Activated naive CD8-positive, alpha-beta T cell treated with anti-CD3 and anti-CD28 coated beads, Interleukin-2, amount 10 ng/mL, durations not matched to agents 7 days and 5 days (primary cell): ENCODE measurements at places on chromosomes 4 and X. TPM values are rescaled to one million over a fixed set of nuclear protein-coding genes. Genes with fewer than 3 reads are reported as not detected.

- DNase-seq = no peak
These were observed 62.7 kb upstream of the GRID2 start for GRCh38 chr4:92241094-92241493.

DNA sequence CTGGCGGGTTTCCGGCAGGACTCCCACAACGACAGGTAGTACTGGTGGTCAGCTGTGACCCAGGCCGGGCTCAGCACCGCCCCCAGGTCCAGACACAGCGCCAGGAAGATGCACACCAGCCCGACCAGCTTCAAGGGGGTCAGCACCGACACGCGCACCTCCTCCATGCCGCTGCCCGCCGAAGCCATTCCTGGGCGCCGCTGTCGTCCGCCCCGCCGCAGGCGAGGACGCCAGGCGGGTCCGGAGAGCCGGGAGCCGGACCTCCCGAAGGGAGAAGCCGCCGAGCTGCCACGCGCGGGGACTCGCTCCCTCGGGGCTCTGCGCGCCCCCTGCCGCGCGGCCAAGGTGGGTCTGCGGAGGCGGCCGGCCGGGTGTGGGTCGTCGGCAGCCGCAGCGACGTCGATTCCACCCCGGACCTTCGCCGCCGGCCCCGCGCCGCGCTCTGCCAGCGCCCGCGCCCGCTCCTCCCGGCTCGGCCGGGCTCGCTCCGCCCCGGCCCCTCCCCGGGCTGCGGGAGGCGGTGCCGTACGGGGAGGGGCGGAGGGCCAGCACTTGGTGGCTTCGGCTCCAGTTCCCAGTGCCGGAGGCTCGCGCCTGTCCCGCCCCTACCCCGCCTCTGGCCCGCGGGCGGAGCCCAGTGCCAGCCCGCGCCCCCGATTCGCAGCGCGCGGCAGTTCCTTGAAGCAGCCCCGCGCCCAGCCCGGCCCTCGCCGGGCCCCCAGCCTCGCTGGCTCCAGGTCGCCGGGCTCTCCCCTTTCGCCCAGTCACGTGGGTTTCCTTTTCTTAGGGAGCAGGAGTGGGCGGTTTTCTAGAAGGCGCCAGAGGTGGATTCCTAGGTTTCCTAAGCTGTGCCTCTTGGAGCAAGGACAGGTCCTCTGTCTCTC, at the start of gene TMEM47:
TMEM47 (minus strand) TSS at position 444 of the 884 bp plus-strand sequence; CDS start at position 188, 256 bp downstream.
- DNase-seq = no peak

DNA sequence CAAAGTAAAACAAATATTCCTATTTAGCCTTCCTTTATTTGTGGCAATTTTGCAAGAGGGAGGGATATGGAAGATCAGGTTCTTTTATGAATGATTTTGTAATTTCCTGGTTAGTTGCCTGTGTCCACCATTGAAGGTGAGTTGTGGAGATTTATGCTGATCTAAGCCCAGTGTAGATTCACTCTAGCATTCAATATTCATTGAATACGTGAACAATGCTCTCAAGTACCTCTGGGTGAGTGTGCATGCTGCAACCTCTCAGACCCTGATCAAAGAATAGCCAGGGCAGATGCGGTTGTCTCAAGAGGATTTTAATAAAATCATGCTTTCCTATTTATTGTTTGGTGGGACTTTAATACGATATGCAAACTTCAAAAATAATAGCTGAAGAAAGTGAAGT, 628.4 kb downstream of the SPRY1 start:
- no peak for DNase-seq

DNA sequence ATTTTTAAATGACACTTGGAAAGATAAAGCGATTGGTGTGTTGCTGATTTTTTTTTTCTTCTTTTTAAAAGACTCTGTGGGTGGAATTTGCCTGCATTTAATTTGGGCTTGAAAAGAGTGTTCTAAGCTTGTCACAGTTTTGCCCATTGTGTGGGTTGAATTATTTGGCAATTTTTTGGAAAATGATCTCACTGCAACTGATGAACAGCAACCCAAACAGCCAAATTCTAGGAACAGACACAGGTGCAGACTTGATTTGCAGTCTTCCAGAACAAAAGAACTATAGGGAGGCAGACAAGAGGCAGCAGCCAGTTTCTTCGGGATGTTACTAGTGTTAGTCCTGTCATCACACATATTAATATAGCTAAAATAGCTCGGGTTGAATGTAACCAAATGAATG, 40.5 kb downstream of the CASP6 start:
- DNase-seq = no peak

DNA sequence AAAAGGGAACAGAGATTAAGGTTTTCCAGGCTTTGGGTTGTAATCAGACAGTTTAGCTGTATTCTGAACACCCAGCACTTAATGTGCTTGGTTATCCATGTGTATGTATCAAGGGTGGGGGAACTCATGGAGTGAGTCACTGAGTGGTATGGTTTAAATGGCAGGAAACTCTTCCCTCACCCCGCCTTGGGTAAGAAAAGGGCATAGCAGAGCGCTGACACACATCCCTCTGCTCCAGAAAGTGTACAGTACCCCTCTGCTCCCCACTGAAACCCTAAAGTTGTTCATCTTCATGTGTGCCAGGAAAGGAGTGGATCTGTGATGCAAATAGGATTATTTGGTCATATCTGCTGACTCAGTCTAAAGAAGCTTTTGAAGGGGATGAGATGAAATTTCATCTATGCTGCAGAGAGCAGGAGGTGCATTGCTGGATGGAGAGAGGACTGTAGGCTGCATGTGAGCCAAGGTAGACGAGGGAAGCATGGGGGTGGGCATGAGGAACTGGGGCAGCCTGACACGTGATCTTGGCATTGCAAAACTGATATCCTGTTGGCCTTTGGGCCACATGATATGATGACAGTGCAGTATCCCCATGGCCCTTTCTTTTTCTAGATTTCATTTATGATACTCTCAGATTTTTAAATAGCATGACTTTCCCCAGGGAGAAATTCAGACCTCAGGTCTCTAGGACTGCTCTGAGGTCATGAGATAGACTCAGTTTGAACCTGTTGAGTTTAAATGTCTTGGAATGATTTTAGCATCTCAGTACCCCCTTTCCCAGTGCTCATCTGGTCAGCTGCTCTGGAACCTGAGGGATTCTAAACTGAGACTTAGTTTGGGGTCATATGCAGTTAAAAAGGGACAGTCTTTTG, 84.8 kb downstream of the TMEM164 start:
- no peak for DNase-seq

DNA sequence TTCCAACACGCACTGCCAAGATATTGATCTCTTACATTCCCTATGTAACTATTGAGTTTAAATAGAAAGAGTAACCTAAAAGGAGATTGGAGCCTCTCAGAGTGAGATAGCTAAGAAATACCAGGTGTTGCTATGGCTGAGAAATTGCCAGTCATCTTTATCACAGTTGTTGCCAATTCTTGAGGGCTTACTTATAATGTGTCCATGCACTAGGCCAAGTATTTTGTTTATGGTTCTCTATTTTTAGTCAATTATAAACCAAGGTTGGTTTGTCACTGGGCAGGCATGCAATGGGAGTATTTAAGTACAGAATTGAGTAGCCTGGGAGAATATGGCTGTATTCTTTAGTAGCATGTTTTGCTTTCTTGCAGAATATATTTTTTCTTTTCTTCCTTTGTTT, 201.6 kb downstream of the TEX13A start:
- no peak for DNase-seq

- no peak for DNase-seq
These were observed 1.8 kb downstream of the ARHGEF6 start for GRCh38 chrX:136778916-136779315.

PAGE5 gene
- total RNA-seq = 0.85 TPM
